ENCODE measurements at places on chromosomes 7 and 10. TPM values are rescaled to one million over a fixed set of nuclear protein-coding genes. Genes with fewer than 3 reads are reported as not detected.

PAPOLB gene
- total RNA-seq, result 0.25 TPM

BMPR1A gene
- 0.13 TPM for total RNA-seq

TAS2R4 gene
- 0.51 TPM for total RNA-seq

RARRES2 gene
- 0.51 TPM for total RNA-seq

SUN3 gene
- total RNA-seq, result not detected

MAGI2 gene
- total RNA-seq, result 0.26 TPM

CTAGE8 gene
- 0.13 TPM for total RNA-seq

CTTNBP2 gene
- total RNA-seq, result 0.63 TPM

JAKMIP3 gene
- under 0.01 TPM for total RNA-seq

- no peak for DNase-seq
Measured at GRCh38 chr10:71553432-71553831, 156.7 kb downstream of the CDH23 start.

GRCh38 chr10:16199216-16199615 is 237.6 kb upstream of the PTER start:
- DNase-seq, result no peak

DNA sequence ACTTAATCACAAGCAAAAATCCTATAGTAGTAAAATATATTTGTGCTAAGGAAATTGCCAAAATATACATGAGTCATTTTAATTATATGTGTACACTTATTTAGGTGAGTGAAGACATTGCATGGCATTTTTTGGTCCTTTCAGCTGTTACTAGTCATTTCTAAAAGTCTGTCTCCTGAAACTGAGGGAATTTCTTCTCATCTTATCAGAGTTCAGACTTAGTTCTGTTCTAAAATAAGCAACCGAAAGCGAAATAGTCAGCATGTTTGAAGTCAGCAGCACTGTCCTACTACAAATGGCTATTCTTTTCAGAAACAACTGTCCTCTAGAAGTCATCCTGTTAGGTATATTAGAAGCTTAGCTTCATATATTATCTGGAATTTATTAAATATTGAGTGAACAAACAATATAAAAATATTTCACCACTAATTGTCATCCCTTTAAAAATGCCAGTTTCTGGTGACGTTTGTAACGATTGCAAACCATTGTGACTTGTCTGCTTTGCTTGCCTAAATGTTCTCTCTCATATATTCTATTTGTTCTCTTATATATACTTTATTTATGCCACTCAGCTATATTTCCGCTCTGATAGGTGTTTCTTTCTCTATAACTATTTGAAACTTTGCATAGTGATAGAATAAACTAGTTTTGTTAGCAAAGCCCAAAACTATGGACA is 227.4 kb upstream of the KAT6B start:
- DNase-seq, result no peak

DNA sequence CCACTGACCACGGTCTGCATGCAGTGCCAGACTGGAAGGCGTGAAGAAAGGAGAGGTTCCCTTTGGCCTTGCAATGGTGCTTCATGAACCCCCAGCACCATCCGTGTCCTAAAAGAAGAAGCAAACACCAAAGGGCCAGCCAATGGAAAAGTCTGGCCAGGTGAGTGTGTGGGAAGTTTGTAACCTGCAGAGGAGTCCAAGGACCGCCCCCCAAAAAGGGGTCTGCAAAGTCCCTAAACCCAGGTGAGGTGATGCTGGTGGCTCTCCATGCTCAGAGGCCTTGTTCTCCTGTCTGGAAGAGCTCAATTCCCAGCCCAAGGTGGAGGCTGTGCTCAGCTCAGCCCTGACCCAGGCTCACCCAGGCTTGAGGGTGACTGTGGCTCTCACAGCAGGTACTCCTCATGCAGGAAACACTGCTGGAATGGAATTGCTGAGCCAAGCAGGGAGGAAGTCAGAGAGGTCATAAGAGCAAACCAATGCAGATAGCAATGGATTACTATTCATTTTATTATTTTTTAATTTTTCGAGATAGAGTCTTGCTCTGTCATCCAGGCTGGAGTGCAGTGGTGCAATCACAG is 52.4 kb upstream of the NANOS1 start:
- no peak for DNase-seq

DNA sequence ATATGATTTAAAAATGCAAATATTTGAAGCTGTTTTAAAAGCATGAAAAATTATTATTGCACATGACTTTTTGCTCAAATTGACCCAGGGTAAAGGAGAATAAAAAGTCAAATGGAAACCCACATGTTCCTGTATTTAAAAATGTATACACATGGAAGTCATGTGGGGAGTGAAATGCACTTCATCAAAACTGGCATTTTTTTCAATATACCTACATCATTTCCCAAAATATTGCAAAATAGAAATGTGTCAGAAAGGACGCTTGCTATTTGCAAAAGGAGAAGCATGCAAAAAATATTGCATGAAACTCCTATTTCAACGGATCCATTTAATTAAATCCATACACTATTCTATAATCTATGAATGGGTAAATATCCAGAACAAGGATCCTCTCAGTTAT is 117.0 kb downstream of the POU6F2 start:
- DNase-seq, result no peak

DNA sequence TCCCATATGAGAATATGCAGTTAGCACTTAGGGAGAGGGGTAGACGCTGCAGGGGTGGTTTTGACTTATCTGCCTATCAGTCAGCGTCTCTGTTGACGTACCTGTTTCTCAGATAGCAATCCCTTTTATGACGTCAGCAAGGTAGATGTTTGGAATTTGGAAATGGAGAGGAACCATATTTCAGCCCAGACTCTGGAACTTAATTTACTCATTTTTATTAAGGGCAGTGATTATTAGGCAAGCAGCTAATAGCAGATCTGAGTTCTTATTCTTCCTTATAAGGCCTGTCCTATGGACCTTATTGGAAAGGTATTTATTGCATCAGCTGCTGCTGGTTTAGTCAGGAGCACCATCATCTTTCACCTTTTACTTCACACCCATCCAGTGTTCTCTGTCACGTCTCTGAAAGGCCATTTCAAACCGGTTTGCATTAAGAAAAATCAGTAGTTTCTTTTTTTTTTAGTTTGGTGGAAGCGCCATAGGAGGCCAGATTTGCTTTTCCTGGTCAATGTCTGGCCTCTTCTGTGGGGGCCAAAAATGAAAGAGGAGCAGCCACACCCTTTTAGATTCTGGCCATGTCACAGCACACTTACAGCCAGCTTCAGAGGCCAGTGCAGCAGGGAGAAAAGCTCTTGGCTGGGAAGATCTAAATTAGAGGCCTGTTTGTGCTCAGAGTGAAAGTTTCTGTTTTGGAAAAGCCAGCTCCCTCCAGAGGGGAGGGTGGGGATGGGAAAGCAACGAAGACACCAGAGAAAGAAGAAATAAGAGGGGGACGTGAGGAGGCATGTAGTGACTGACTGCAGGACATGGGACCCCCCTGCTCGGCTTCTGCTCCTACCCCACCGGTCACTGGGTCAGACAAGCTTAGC is 146.3 kb downstream of the TCF7L2 start:
- DNase-seq, result no peak

- DNase-seq, result no peak
Measured at GRCh38 chr7:18475488-18475887, 20.1 kb upstream of the HDAC9 start.

DNA sequence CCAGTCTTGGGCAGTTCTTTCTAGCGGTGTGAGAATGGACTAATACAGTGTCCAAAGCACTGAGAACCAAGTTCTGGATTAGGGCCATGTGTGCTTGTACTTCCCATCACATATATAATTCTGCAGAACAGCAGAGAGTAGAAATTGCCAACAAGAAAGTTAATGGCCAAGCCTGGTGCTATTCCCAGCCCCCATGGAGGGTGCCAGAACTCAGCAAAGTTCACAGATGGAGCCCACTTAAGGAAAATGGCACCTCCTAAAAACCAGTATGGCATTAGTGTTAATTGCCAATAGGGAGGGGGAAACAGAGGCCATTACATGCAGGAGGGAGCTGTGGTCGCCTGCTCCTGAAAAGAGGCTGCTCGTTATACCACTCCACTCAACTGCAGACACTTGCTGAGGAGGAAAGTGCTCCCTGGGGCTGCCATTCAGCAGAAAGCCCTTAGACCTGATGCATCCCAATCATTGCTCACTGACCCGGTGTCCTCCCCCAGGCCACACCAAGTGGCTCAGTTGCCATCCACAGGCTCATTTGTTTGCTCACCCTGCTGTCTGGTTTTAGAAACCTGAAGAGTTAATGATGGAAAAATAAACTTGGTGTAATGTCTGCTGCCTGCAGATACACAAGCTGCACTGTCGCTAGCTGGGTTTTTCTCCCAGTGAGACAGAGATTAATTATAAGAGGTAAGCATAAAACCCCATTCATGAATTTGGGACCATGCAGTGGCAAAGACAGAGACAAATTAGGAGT is 280.6 kb downstream of the GFRA1 start:
- no peak for DNase-seq

DNA sequence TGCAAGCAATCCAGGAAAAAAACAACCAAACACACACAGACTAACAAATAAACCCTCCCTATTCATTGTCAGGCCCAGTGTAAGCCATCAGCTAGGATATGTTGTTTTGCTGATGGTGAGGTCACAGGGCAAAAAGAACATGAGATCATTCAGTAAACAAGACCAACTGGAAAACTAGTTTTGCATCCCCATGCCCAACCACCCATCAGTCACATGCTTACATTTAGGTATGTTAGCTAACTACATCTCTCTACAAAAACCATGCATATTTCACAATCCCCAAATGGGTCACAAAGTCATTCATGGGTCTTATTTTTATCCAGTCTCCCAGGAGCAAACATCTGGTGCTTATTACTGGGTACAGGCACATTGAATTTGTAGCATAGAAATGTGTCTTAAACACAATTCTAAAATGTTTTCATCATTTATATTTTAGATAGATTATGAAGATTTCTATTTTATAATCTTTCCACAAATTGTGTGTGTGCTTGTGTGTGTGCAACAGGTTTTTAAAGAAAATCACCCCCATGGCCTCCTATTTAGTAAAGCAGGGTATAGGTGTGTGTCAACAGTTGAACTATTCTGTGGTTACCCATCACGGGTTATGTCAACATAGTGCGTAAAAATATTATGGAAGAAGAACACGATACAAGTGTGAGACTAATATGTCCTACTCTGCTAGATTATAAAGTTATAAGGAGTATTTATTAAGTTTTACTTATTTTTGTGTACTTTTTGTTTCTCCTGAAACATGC is 103.8 kb upstream of the AKR1E2 start:
- no peak for DNase-seq

DNA sequence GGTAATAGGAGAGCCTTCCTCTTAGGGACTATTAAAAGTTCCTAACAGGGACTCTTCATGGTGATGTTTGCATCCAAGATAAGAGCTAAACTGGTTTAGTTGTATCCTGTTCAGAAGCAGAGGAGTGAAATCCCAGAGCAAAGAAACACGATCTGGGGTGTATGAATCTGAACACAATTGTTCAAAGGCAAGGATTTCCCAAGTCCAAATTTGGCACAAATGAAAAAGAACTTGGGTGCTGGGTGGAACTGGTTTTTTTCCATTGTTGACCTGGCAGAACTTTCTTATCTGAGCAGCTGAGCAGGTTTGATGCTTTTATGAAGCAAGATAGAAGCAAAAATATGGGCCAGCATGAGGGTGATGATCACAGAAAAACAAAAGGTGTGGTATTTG is 6.0 kb downstream of the AGFG2 start:
- no peak for DNase-seq
